Stimulated activated CD8-positive, alpha-beta memory T cell treated with anti-CD3 and anti-CD28 coated beads, Interleukin-4, amount 100 ng/mL, for 24 hours (primary cell): ENCODE measurements at places on chromosomes 3 and 15.

DNA sequence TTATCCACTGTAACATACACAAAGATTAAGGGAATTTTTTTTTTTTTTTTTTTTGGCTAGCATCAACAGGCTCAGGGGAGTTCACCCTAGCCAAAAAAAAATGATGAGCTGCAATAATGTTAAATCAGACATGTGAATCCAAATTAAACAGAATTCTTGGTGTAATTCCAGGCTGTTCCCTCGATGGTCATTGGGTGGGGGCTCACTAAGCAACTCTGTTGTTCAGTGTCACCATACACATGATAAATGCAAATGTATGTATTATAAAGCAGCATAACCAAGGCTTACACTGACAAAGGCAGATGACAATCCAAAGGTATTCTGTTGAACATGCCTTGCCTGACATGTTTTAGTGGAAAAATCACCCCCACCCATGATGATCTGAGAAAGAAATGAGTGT is 29.0 kb downstream of the IL1RAP start:
- no peak for DNase-seq

DNA sequence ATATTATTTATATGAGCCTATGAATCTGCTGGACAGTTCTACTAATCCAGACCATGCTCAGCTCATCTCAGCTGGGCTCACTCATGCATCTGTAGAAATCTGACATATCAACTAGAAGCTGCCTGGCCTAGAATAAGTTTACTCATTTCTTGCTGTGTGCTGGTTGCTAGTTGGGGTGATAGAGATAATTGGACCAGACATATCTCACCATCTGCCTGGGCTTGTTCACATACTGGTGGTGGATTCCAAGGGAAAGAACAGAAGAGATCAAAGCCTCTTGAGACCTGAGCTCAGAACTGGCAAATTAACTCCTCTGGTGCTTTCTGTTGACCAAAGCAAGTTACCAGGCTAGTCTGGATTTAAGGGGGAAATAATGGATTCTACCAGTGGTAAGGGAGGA is 109.1 kb downstream of the NSUN3 start:
- no peak for DNase-seq

DNA sequence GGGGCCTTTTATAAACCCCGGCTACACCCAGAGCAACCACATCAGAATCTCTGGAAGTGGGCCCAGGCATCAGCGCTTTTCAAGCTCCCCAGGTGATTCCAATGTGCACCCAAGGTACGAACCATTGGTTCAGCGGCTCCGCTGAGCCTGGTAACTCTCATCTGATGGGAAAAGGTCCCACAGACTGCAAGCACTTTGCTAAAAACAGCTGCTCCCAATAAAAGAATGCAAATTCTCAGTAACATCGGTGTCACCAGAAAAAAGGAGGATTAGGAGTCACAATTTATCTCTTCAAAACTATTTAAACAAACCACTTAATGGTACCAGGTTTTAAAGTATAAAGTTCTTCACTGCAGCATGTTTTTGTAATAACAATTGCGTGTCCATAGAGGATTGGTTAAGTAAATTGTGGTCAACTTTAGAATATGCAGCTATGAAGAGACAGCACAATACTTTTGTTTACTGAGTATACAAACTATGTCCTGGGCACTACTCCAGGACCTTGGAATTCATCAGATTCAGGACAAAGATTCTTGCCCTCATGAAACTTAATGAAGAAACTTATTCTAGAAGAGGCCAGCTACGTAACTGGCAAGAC is 660.7 kb upstream of the ADAMTS9 start:
- no peak for DNase-seq

GRCh38 chr3:111802163-111802625 is 56.9 kb upstream of the PHLDB2 start:
- DNase-seq = no peak

DNA sequence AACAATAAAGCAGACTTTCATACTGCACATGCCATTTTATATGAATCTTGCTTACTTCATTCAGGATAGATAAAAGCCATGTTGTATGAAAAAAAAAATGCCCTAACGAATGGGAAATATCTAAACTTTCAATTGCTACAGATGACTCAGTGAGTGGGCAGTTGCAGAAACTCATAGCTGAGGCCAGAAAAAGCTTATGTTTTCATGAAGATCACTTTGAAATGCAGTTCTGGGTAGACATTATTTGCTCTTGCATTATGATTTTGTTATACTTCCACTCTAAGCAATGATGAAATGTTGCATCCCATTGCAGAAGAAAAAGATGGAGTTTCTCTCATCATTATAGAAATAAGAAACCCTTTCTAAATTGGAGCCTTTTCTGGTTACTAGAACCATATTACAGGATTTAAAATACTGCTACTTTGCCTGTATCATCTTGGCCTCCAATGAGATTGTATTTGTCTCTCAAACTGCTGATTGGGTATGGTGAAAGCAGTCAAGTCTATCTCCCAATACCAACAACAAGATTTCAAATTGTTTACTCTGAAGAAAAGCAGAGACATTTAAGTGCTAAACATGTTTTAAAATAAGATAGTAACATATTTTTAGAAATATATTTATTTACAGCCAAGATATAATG is 17.0 kb downstream of the PEAK1 start:
- DNase-seq = no peak

GRCh38 chr3:101643861-101644613 is 32.9 kb downstream of the ZBTB11 start:
- peak; percentile 20 for DNase-seq

GRCh38 chr3:39106851-39107387 is 508 bp downstream of the GORASP1 start:
- no peak for DNase-seq
